ENCODE measurements at places on chromosomes 3 and 15.
A peak's percentile ranks its signal among the peaks of the same experiment; 100 is the strongest.

- no peak for ATAC-seq
Measured at GRCh38 chr15:64205202-64205601, 42.4 kb upstream of the PPIB start.

DNA sequence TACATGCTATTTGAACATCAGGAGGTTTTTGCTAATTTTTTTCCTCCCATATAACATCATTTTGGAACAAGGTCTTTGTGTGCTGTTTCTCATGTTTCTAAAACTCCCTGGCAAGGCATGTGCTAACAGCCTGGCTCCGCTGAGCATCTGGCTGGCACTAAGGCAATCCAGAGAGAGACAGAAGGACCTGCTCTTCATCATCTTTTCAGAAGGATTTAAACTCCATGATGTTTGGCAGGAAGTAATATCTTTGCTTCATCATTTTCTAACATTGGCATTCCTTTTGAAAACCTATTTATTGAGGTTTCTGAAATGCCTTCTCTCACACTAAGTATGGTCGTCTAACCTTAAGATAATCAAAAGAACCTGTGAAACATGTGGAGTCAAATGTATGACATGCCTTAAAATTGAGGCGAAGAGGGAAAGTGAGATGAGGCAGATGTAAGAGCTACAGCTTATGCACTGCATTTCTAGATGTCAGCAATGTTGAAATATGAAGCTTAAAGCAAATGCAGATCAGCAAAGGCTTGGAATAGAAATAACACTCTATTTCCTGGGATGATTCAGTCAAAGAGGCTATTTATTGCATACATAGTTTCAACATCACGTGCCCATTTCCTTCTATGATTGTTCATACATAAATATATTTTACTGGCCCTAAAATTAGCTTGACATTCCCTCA, 592.0 kb downstream of the ZNF385D start:
- ATAC-seq: no peak

- ATAC-seq: no peak
Measured at GRCh38 chr3:165195640-165196576, at the start of gene SLITRK3. TSS of gene SLITRK3 (minus strand) at chr3:165196384. CDS start at chr3:165190830, 5,554 bp downstream.

- peak; percentile 44 for ATAC-seq
Measured at GRCh38 chr15:44501768-44502366, 35.1 kb upstream of the EIF3J start.

GRCh38 chr3:48532271-48532976, 24.2 kb downstream of the PFKFB4 start:
- no peak for ATAC-seq

- ATAC-seq: no peak
Measured at GRCh38 chr3:51955175-51955892, at the start of gene GPR62. TSS of gene GPR62 (plus strand) at chr3:51955381. CDS start at chr3:51955653, 272 bp downstream.

DNA sequence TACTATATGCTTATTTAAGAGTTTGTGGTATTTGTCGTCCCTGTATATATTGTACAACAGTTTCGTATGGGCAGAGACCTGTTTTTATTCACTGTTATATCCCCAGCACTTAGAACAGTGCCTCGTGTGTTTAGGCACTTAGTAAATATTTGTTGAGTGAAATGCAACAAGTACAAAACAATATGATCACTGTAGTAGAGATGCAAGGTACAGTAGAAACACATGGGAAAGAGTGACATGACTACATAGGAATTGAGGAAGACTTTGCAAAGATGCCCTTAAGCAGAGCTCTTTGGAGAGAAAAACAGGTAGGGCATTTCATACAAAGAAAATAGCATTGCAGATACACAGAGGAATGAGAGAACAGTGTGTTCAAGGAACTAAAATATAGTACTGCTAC, 18.3 kb downstream of the RASA2 start:
- ATAC-seq: no peak

- ATAC-seq: no peak
Measured at GRCh38 chr3:43290956-43291355, 4.6 kb downstream of the SNRK start.

DNA sequence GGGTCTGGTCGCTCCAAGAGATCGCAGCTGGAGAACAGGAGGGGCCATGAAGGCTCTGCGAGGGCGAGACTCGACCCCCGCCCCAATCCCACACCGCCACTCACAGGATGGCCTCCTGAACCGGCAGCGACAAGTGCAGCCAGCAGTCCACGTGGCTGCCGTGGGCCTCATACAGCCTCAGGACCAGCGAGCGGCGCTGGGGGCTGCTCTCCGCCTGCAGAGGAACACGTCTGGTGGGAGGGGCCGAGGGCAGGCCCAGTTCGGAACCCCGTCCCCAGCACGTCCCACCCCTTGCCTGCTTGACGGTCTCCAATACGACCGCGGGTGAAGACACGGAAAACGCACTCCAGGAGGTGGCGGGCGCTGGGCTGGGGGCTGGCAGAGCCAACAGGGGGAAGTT, 9.2 kb downstream of the NEIL1 start:
- ATAC-seq: no peak

GRCh38 chr3:5255404-5256344, 68.2 kb downstream of the EDEM1 start:
- ATAC-seq: no peak

DNA sequence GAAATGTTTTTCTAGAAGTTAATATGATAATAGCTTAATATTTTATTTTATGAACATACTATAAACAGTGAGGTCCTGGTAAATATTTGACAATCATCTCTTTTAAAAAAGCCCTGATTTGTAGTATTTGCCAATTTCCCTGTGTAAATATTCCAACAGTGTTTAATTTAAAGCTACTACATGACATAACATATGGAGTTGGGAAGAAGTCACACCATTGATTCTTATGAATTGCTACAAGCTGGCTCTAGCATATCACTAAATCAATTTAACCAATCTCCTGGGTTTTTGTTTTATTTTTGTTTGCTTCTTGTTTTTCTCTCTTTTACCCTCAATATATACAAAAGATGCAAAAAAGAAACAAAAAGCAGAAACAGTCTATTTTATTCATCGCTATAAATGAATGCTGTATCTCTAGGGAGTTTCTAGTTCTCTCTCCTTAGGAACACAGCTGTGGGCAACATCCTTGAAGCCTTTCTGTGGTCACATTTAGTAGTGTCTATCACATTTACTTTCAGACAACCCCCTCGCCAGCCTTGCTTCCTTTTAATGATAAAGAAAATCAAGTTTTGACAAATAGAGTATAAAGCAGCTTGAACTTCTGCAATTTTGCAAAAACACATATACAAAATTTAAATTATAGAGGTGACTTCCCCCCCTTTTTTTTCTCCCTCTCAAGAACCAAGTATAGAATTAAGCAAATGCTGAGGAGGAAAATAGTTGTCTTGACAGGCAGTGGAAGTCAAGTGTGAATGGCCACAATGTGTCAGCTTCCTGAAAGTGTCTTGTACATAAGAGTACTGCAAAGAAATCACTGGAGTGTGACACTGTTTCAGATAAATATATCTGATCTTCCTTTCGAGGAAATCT, 21.4 kb downstream of the CCR1 start:
- peak; percentile 63 for ATAC-seq

DNA sequence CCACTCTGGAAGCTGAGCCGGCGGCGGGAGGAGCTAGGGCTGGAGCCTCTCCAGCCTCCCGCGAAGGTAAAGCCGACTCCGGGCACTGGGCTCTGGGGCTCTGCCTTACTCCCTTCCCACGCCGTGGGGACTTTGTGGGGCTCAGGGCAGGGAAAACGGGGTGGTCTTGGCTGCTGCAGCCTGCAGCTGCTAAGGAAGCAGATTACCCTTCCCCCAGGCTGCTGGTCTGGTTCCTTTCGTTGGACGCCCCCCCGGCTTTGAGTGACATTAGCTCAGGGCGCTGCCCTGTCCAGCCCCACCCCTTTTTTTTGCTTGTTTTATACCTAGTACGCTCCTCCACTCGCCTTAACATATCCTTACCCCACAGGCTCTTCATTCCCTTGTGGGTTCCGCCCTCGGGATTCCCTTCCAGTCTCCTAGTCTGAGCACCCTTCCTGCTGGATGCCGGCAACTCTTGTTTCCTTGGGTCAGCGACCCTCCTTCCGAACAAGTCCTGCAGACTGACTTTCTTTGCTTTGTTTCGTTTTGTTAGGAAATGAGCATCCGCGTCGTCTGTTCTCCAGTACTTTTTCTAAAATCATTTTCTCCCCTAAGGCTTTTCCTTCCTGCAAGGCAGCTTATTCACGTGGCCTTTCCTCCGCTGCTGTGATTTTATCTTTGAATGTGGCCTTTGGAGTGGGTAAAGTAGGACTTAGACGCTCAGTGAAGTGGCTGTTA, 551 bp downstream of the DNAJC13 start:
- ATAC-seq: peak; percentile 27

DNA sequence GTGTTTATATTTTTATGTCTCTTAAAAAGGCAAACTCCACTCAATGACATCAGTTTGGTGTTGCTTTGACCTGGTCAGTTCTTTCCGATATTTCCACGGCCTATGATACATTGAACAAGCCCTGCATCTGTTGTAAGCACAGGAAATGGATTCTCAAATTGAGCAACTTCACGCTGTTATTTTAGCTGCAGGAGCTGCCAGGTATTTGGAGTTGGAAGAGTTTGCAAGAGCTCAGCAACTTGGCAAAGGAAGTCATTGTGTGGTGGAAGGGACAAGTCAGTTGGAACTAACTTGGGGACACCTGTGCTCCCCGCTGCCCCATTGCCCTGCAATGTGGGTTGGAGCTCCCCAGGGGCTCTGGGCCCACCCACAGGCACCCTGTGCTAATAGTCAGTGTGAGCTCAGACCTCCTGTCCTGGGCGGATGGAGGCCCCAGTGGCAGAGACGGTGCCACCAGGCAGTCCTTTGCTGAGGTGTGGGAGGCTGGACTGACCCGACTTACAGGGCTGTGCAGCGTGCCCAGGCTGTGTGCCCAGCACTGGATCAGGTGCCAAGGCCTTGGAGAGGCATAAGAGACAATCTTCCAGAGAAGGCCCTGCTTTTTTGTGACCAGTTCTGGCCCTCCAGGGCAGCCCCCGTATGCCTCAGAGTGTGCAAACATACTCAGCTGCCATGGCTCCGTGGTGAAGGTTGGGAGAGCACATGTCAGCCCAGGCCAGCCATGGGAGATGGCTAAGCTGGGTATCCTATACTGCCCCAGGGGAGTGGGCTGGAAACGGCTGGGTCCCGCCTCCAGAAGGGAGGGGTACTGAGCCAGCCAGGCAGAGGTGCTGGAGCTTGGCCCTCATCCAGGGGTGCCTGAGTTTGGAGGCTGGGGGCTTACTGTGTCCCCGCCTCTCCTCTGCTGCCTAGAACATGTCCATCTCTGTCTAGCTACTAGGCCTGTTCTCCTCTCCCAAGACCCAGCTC, 43.5 kb downstream of the KY start:
- no peak for ATAC-seq

GRCh38 chr3:29447946-29448627, 167.2 kb downstream of the RBMS3 start:
- no peak for ATAC-seq

- no peak for ATAC-seq
Measured at GRCh38 chr15:57457726-57458125, 81.4 kb downstream of the CGNL1 start.

GRCh38 chr15:28167042-28167441, 67.9 kb upstream of the OCA2 start:
- no peak for ATAC-seq

- ATAC-seq: no peak
Measured at GRCh38 chr3:37725842-37726241, 135.8 kb upstream of the CTDSPL start.

GRCh38 chr3:129827765-129828164, 65.7 kb downstream of the TMCC1 start:
- peak; percentile 65 for ATAC-seq

DNA sequence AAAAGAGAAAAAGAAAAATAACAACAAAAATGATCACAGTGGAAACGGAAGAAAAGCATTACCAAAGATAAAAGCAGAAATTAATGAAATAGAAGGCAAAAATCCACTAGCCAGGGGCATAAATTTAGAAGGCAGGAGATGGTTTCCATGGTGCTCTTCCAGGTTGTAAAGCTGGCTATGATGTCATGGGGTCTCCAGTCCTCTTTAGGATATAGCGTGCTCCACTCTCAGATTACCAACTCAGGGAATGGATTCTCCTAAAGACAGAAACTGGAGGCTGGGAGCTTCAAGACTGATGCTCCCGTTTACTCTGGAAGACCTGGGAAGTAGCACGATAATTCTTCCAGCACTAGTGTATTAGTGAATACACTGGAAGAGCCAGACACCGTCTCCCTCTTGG, 10.9 kb upstream of the ULK4 start:
- ATAC-seq: no peak

- ATAC-seq: no peak
Measured at GRCh38 chr3:59065240-59065639, 15.4 kb upstream of the CFAP20DC start.

DNA sequence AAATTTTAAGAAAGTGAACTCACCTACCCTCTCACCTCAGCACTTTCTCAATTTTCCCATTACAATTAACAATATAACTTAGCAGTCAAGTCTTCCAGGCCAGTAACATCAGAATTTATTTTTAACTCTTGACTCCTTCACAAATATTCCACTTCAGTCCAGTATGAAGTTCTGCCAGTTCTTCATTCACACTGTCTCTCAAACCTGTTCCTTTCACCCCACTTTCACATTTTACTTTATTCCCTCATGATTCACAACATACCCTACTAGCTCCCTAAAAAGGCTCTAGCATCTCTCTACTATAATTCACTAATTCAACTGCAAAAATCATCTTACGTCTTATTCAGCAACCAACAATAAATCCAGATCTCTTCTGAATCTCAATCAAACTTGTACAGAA, 3.8 kb downstream of the GSK3B start:
- ATAC-seq: no peak

DNA sequence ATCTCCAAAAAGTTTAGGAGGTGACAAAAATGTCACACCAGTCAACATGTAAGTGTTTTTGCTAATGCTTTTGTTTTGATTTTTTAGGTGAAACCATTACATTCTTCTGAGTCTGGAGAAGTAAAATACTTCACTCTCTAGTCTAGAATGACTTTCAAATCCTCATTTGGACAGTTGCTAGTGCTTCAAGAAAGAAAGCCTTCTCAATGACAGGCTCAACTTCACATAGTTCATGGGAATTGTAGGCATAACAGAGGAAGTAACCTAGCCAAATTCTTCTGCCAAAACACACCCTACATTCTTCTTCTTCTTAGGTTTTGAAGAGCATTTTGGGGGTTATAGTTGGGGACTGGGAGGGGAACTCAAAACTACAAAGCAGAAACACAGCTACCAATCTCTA, 29.4 kb upstream of the HEG1 start:
- no peak for ATAC-seq

GRCh38 chr3:78838362-78838761, 929.4 kb downstream of the ROBO1 start:
- ATAC-seq: no peak

- no peak for ATAC-seq
Measured at GRCh38 chr3:34878488-34878887, 760.8 kb upstream of the ARPP21 start.

Measured in activated CD4-positive, CD25-positive, alpha-beta regulatory T cell treated with anti-CD3 and anti-CD28 coated beads, Interleukin-2, amount 50 U/mL, for 24 hours (primary cell).